Right atrium auricular region (tissue), 2 donors: ENCODE measurements at places on chromosomes 7 and 10. TPM values are rescaled to one million over a fixed set of nuclear protein-coding genes. Genes with fewer than 3 reads are reported as not detected.

DNA sequence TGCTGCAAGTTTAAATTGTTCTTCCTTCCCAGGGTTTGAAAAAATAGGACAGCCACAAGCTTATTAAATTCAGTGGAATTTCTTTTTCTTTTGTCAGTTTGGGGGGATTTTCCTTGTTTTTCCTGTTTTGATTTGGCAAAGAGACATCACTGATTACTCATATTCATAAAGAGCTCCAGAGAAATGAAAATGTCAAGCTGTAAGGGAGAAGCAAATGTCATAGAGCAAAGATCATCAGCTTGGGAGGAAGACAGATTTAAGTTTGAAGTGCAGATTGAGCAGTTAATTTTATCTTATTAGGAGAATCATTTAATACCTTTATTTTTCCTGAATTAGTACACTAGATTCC is 255.8 kb upstream of the PHYHIPL start:
- DNase-seq = no peak

The KCND2 gene
- total RNA-seq = 0.12 TPM

DNA sequence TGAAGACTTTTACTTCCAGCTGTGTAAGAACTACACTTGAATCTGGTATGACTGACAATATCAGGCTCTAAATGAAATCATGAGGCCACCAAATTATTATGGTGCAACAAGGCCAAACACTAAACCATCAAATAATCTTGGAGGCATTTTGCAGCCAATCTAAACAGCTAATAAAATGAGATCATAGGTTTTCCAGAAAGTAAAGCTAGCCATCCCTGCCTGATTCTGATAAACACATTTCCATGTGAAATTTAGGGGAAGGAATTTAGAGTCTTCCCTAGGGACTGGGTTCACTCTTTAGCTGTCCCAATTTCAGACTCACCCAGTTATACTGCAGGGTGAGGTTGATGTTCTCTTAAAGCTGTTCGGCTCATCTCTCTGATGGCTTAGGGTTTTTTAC is 190.3 kb upstream of the TMEM196 start:
- no peak for DNase-seq

DNA sequence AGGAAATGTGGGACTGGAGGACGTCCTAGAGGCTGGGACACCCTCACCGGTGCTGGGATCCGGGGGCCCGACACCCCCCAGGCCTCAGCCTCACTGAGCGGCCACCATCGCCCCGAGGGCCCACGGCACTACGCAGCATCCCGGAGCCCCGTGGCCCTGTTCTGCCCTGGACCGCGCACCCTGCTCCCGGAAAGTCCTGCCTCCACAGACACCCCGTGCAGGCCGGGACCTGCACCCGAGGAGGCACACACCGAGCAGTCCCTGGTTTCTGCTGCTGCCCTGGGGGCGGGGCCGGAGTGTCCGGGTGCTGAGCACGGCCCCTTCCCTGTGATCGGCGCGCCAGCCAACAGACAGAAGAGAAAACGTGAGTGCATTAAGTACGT is 18.1 kb upstream of the KNDC1 start:
- no peak for DNase-seq

The CDH23 gene
- 3.9 TPM for total RNA-seq

- DNase-seq = peak; percentile 34
These were observed 109.7 kb downstream of the VIPR2 start for GRCh38 chr7:159034988-159035387.

- DNase-seq = no peak
These were observed 1.9 kb downstream of the GATA3 start for GRCh38 chr10:8056378-8056777.
